Breast epithelium (tissue), 4 donors: ENCODE measurements at places on chromosomes 3 and 15.

DNA sequence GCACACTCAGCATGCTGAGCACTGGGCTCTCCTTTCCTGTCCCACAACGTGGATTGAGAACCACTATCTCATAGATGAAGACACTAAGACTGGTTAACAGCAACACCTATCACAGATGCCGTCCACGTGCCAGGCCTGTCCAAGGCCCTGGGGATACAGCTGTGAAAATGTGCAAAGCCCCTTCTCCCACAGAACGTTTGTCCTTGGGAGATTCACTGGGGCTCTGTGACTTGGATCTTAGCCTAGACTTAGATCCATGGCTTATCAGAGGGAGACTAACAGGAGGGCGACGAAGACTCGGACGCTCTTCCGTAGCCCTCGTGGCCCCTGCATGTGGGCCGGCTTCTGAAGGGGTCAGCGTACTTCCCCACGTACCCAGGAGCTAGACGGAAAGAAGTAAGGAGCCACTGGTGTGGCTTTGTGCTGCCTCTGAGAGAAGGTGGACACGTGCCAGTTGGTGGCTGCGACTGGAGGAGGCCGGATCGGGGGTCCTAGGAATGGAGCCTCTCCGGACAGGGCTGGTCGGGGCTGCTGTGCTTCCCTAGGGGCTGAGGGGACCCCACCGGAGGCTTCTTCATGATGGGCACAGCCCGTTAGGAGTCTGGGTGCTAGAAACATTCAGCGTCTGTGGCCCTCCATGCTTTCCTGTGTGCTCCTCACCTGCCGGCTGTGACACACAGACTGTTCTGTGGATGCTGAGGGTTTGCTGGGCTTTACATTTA is 964 bp downstream of the NRROS start:
- H3K27me3 ChIP-seq = no peaks in the 10 kb centered on the region
- H3K4me3 ChIP-seq = peak overlapping the region; percentile 55
- peak overlapping the region; percentile 52 for H3K27ac ChIP-seq
- DNase-seq = no peak
- no peaks in the 10 kb centered on the region for H3K4me1 ChIP-seq

GRCh38 chr3:54211097-54211496 is 88.7 kb downstream of the CACNA2D3 start:
- DNase-seq = no peak
- no peaks in the 10 kb centered on the region for H3K36me3 ChIP-seq
- no peak overlapping the region for H3K4me3 ChIP-seq
- no peak overlapping the region for H3K27ac ChIP-seq

DNA sequence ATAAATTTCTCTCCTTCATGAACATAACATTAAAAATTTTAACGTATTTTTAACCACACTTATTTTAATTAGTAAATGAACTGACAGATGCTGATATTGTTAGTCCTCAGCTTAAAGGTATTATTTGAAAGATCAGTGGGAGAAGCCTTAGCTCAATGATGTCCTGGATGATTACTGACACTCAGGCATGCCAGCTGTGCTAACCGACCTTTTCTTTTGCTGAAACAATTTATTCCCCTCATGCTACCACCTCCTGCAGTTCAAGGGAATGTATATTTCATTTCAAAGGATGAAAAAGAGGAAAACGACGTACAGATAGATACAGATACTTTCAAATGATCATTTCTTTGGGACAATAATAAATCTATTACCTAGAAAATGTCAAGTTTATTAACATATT is 620.8 kb downstream of the FGF12 start:
- H3K4me1 ChIP-seq = no peaks in the 10 kb centered on the region
- H3K27me3 ChIP-seq = no peaks in the 10 kb centered on the region
- H3K36me3 ChIP-seq = no peaks in the 10 kb centered on the region
- H3K27ac ChIP-seq = no peak overlapping the region
- no peak for DNase-seq

GRCh38 chr3:191557322-191557721 is 96.4 kb downstream of the PYDC2 start:
- no peaks in the 10 kb centered on the region for H3K4me1 ChIP-seq
- no peak overlapping the region for H3K4me3 ChIP-seq
- no peaks in the 10 kb centered on the region for H3K27me3 ChIP-seq
- H3K36me3 ChIP-seq = no peaks in the 10 kb centered on the region
- no peak for DNase-seq

DNA sequence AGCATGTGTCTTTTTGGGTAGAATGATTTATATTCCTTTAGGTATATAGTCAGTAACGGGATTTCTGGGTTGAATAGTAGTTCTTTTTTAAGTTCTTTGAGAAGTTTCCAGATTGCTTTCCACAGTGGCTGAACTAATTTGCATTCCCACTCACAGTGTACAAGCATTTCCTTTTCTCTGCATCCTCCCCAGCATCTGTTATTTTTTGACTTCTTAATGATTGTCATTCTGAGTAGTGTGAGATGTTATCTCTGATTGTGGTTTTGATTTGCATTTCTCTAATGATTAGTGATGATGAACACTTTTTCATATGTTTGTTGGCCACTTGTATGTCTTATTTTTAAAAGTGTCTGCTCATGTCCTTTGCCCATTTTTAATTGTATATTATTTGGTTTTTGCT is 337.6 kb downstream of the EFHB start:
- no peaks in the 10 kb centered on the region for H3K36me3 ChIP-seq
- no peak for DNase-seq
- H3K4me3 ChIP-seq = no peak overlapping the region
- no peaks in the 10 kb centered on the region for H3K4me1 ChIP-seq

GRCh38 chr15:67174446-67174845 is 80.0 kb downstream of the AAGAB start:
- no peaks in the 10 kb centered on the region for H3K27me3 ChIP-seq
- H3K27ac ChIP-seq = peak overlapping the region; percentile 36
- no peak for DNase-seq
